ENCODE measurements at places on chromosomes 7 and 10.
A peak's percentile ranks its signal among the peaks of the same experiment; 100 is the strongest.

- peak overlapping the region; percentile 82 for H3K27ac ChIP-seq
- no peaks in the 10 kb centered on the region for H3K27me3 ChIP-seq
- no peak for ATAC-seq
- H3K4me3 ChIP-seq: peak overlapping the region; percentile 38
Measured at GRCh38 chr7:130891254-130892094, 157.5 kb upstream of the KLF14 start.

GRCh38 chr7:155810770-155811559, 1.3 kb downstream of the SHH start:
- no peak overlapping the region for H3K27ac ChIP-seq
- ATAC-seq: no peak
- H3K4me1 ChIP-seq: peaks cover 14% of the 10 kb centered on the region
- peaks cover 56% of the 10 kb centered on the region for H3K27me3 ChIP-seq
- H3K4me3 ChIP-seq: no peak overlapping the region
- no peaks in the 10 kb centered on the region for H3K36me3 ChIP-seq

GRCh38 chr10:132001238-132001972, 19.7 kb upstream of the BNIP3 start:
- peaks cover 4% of the 10 kb centered on the region for H3K27me3 ChIP-seq
- no peak overlapping the region for H3K4me3 ChIP-seq
- H3K4me1 ChIP-seq: peaks cover 5% of the 10 kb centered on the region
- no peaks in the 10 kb centered on the region for H3K36me3 ChIP-seq
- peak overlapping the region; percentile 28 for H3K27ac ChIP-seq

DNA sequence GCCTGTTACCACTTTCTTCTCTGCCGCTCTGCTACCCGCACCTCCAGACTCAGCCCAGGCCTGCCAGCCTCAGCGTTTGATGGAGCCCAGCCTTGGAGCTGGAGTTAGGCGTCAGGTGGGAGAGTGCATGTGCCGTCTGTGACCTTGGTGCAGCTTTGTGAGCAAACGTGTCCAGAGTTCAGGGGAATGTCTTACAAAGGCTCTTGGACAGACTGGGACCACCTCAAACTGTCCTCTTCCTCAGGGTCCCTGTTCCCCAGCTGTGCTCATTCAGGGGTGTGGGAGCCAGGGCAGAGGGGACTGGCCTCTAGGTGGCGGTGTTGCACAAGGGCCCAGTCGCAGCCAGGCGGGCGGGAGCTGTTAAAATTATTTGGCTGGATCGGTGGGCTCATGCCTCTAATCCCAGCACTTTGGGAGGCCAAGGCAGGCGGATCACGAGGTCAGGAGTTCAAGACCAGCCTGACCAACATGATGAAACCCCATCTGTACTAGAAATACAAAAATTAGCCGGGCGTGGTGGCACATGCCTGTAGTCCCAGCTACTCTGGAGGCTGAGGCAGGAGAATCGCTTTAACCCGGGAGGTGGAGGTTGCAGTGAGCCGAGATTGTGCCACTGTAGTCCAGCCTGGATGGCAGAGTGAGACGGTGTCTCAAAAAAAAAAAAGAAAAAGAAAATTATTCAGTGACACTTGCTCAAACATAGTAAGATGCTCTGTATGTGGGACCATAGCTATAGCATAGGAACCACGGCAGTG, 89.2 kb downstream of the ADCY1 start:
- H3K4me3 ChIP-seq: no peak overlapping the region
- no peak for ATAC-seq
- H3K36me3 ChIP-seq: no peaks in the 10 kb centered on the region
- H3K4me1 ChIP-seq: no peaks in the 10 kb centered on the region

DNA sequence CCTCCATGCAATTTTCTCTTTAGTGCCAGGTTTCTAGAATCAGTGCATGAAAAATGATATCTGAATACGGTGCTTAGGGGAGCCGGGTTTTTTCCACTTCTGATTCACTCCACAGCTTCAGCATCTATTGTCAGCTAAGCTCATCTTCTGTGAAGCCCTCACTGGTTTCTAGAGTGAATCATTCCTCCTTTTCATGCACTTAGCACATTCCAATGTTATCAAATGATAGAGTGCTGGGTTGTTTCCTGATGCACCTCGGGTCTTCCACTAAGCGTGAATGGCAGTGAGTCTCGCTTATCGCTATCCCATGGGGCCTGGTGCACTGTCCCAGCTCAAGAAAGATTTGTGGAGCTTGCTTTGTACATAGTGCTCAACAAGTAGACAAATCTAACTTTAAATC, 170.9 kb upstream of the RHEB start:
- H3K4me3 ChIP-seq: no peak overlapping the region
- no peak for ATAC-seq
- peaks cover 6% of the 10 kb centered on the region for H3K4me1 ChIP-seq

- H3K4me3 ChIP-seq: peak overlapping the region; percentile 86
- H3K36me3 ChIP-seq: peaks cover 31% of the 10 kb centered on the region
- peak overlapping the region; percentile 45 for H3K27ac ChIP-seq
- H3K27me3 ChIP-seq: no peaks in the 10 kb centered on the region
- ATAC-seq: no peak
Measured at GRCh38 chr7:37344886-37345579, 103.6 kb downstream of the ELMO1 start.

GRCh38 chr10:124740369-124741280, 3.6 kb downstream of the FAM53B start:
- no peaks in the 10 kb centered on the region for H3K27me3 ChIP-seq
- H3K4me3 ChIP-seq: peak overlapping the region; percentile 76
- H3K36me3 ChIP-seq: peaks cover 29% of the 10 kb centered on the region
- ATAC-seq: peak; percentile 48
- peak overlapping the region; percentile 85 for H3K27ac ChIP-seq

DNA sequence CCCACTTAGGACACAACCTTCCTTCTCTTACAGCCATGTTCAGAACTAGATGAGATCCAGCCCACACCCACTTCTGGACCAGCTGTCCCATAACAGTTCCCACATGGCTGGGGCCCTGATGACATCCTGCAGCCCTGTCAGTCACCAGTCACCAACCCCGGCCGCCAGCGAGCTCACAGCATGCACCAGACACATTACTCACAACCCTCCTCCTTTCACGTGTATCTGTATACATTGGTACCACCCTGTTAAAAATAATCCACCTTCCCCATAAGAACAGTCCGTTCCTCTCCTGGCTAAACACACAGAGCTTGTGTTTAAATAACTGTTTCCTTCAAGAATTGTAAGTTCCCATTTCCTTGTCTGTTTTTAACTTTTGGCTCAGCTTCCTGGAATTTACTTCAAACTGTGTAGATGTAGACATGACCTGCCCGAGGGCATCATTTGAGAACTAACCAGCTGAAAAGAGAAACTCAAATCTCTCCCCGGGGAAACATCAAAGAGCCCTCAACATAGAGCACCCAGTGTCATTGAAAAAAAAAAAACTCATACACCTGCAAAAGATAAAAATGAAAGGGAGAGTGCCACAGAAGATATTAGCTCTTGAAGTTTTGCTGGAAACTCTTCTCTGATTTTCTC, 26.0 kb upstream of the PRLHR start:
- H3K27ac ChIP-seq: peak overlapping the region; percentile 4
- H3K4me3 ChIP-seq: no peak overlapping the region
- H3K4me1 ChIP-seq: peaks cover 6% of the 10 kb centered on the region
- peaks cover 12% of the 10 kb centered on the region for H3K27me3 ChIP-seq
- no peaks in the 10 kb centered on the region for H3K36me3 ChIP-seq

GRCh38 chr7:20164425-20165145, 52.6 kb downstream of the MACC1 start:
- no peak overlapping the region for H3K27ac ChIP-seq
- no peaks in the 10 kb centered on the region for H3K27me3 ChIP-seq
- ATAC-seq: no peak
- no peak overlapping the region for H3K4me3 ChIP-seq
- no peaks in the 10 kb centered on the region for H3K36me3 ChIP-seq

- H3K4me1 ChIP-seq: no peaks in the 10 kb centered on the region
- no peak overlapping the region for H3K4me3 ChIP-seq
- ATAC-seq: no peak
- H3K27ac ChIP-seq: no peak overlapping the region
Measured at GRCh38 chr10:78721231-78721630, 347.5 kb upstream of the ZMIZ1 start.

DNA sequence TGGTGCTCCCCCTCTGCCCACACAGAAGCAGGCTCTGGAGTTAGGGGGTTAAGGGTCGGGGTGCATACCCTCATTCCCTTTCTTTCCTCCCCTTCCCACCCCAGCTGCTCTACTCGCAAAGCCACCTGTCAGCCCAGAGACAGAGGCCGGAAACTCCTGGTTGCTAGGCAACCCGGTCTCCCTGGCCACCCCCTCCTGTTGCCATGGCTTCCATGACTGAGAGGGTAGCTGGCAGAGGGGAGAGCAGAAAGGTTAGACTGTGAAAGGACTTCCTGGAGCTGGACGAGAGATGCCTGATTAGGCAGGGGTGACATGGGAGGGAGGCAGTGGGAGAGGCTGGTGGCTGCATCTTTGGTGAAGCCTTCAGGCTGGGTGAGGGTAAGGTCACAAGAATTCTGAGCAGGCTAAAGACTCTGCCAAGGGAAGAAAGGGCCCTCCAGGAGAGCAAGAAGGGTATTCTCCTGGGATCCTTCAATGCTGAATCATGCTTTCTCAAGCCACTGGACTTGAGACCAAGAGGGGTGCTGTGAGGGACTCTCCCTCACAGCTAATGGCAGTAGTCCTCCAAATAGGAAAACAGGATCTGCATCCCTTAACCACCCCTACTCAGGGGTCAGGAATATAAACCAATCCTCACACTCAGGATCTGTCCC, 5.4 kb downstream of the PSD start:
- peaks cover 16% of the 10 kb centered on the region for H3K4me1 ChIP-seq
- H3K27me3 ChIP-seq: peaks cover 37% of the 10 kb centered on the region
- peak overlapping the region; percentile 19 for H3K27ac ChIP-seq

- H3K27me3 ChIP-seq: peaks cover 40% of the 10 kb centered on the region
- ATAC-seq: no peak
- H3K4me3 ChIP-seq: no peak overlapping the region
- H3K27ac ChIP-seq: no peak overlapping the region
Measured at GRCh38 chr10:129966889-129967578, 3.0 kb upstream of the EBF3 start.

DNA sequence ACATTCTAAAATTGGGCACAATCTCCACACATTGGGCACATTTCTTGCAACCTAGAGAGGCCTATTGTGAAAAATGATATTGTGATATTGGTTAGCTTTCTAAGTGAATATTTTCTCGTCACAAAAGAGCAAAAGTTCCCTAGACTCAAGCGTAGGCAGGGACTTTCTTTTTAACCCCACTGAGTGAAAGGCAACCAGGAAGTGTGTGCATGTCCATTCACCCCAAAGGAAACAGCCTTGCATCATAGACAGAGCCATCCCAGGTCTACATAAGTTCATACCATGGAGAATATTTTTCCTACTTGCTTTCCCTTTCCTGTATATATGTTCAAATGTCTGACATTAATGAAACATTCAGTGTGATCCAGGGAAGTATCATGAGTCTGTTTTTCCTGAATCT, 84.2 kb upstream of the AGBL3 start:
- H3K27me3 ChIP-seq: peaks cover 2% of the 10 kb centered on the region
- no peak for ATAC-seq
- H3K4me1 ChIP-seq: peaks cover 2% of the 10 kb centered on the region

GRCh38 chr7:119660080-119660479, 612.9 kb upstream of the KCND2 start:
- H3K27me3 ChIP-seq: no peaks in the 10 kb centered on the region
- H3K4me3 ChIP-seq: no peak overlapping the region
- H3K4me1 ChIP-seq: no peaks in the 10 kb centered on the region

DNA sequence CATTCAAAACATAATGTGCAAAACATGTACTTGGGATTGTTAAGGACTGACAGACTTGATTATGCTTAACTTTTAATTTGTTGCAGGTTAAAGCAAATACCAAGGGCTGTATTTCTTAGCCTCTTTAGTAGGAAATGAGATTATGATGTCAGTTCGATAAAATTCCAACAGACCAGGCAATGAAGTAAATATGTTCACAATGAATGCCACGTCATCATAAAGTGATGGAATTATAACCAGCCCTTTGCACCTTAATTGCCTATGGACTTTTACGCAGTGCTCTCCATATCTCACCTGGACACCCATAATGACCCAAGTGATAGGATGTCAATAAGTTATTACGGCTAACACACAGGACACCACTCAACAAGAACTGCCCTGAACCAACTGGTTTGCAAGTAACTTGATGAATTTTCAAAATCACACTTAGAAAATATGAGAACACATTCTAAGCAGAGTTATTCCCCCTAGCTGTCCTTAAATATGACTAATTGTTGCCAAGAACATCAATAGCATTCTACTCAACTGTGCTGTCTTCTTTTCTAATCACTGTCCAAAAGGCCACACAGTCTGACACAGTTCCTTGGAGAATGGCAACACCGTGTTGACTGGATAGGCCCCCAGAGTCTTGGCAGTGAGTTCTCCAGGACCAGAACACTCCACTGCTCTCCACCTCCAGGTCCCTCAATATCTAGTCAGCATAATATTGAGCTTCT, 115.0 kb downstream of the CHCHD3 start:
- H3K27ac ChIP-seq: no peak overlapping the region
- no peak overlapping the region for H3K4me3 ChIP-seq
- H3K36me3 ChIP-seq: peaks cover under 1% of the 10 kb centered on the region

- no peak for ATAC-seq
- no peaks in the 10 kb centered on the region for H3K27me3 ChIP-seq
- no peaks in the 10 kb centered on the region for H3K4me1 ChIP-seq
Measured at GRCh38 chr7:80885757-80886156, 33.1 kb downstream of the SEMA3C start.

DNA sequence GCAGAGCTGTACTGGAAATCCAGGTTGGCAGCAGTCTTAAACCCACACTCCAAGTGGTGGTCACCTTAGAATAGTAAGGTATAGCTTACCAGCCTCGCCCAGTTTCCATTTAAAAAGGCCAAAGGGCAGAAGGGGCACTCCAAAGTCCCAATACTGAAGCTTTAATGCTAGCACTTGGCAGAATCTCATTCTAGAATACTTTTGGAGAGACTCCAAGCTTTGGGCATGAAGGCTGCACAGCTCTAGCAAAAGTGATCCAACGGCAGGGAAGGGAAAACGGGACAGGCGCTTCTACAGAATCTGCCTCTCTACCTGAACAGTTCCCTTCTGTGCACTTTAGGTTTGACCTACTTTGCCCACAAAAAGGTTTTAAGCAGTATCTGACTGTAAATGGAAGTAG, 19.7 kb downstream of the SMURF1 start:
- peaks cover 25% of the 10 kb centered on the region for H3K36me3 ChIP-seq
- H3K27ac ChIP-seq: no peak overlapping the region
- H3K4me3 ChIP-seq: no peak overlapping the region
- peaks cover 17% of the 10 kb centered on the region for H3K4me1 ChIP-seq

DNA sequence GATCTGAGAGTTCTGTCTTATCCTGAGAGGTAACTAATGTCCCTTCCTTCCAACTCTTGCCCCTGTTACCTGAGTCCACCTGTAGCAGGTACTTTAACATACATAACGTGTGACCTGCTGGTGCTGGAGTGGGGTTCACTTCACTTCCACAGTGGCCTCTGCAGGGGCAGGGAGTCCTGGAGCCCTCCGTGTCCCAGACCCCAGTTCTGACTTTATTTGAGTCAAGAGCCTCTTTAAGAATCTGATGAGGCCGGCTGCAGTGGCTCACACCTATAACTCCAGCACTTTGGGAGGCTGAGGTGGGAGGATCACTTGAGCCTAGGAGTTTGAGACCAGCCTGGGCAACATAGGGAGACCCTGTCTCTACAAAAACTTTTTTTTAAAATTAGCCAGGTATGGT, 117.0 kb upstream of the RET start:
- no peaks in the 10 kb centered on the region for H3K27me3 ChIP-seq
- H3K36me3 ChIP-seq: no peaks in the 10 kb centered on the region
- no peak overlapping the region for H3K4me3 ChIP-seq
- H3K4me1 ChIP-seq: no peaks in the 10 kb centered on the region
